ENCODE measurements at places on chromosomes 1 and 21.

DNA sequence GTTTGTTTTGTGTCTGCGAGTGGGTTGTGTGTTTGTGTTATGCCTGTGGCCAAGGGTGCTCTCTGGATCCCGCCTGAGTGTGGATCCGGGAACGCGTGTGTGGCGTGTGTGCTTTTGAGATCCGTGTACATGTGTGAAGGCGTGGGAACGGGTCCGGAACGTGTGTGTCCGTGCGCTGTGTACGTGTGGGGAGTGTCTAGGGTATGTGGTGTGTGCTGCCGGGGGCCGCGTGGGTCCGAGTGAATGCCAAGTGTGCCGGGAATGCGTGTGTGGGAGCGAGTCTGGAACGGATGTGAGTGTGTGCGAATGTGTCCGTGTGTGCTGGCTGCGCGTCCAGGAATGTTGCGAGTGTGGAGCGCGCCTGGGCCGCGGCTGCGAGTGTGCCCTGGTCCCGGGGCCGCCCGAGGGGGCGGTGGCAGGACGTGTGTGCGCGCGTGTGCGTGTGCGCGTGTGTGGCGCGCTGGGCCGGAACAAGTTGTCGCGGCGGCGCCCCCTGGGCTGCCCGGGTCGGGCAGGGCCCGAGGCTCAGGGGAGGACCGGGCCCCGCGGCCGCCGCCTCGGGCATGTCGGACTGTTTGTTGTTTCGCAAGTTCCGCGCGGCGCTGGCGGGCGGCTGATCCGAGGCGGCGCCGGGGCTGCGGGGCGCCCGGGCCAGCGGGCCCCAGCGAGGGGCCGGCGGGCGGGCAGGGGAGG is 953 bp downstream of the PTPRU start:
- no peak for DNase-seq

DNA sequence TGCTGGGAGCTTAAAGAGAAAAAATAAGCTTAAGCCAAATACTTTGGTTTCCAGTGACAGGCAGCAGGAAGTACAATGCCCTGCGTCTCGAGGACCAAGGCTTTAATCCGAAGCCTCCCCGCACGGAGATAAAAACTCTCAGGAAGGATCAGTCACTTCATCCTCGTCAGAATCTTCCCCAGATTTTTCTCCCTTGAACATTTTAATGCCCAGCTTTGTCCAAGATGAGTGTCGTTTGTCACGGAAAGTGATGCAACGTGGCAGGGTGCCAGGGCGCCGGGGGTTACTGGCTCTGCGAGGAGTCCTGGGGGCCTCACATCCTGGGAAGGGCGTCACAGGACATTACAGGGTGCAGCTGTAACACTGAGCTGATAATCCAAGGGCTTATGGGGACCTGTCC is 25.2 kb upstream of the PCBP3 start:
- DNase-seq: no peak

GRCh38 chr1:70066711-70067110 is 138.7 kb downstream of the LRRC40 start:
- DNase-seq: no peak

- DNase-seq: peak; percentile 84
Measured at GRCh38 chr1:182084487-182085316, 23.2 kb upstream of the ZNF648 start.

DNA sequence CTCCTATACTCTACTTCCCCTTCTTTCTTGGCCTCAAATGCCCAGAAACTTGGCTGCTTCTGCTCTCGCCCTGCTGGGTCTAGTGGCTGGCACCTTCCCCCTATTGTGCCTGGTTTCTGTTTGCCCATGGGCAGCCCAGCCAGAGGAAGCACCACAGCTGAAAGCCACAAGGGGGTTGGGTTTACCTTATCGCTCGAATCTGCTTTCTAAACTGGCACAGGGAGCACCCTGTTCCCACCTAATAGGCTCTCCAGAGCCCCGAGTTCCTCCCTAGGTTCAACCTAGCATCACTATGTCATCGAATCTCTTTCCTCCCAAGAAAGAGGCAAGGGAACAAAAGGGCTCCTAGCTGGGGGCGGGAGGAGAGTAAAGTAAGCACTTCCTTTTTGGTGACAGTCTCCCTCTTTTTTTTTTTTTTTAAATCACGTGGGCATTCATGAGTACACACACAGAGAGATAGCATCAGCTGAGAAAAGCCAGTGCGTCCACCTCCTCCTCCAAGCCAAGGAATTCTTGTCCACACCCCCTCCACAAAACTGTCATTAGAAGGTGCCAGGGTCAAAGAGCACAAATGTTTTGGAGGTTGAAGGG is 72.8 kb downstream of the PLEKHA6 start:
- peak; percentile 22 for DNase-seq

All from COLO829 (cell line).